ENCODE measurements at places on chromosomes 11 and 22.

- H3K4me1 ChIP-seq = peaks cover 1% of the 10 kb centered on the region
- H3K27ac ChIP-seq = no peak overlapping the region
These were observed 92.4 kb downstream of the PICALM start for GRCh38 chr11:85976525-85976924.

DNA sequence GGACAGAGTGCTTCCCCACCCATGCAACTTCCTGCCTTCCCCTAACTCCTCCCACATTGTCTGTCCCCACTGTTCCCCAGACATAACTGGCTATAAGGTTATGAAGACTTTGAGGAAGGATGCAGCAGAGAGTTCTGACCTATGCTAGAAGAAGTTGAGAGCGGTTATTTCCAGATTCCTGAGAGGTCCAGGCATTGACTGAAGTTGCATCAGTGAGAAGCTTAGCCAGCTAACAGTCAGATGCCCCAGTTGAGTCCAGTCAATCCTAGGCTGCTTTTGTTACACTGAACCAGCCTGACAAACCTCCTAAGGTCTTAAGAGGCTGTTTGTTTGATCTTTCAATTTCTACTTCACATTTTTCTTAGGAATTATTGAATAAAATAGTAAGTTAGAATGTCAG, 937.9 kb upstream of the CCDC90B start:
- H3K36me3 ChIP-seq = no peaks in the 10 kb centered on the region
- no peak overlapping the region for H3K4me3 ChIP-seq
- H3K27ac ChIP-seq = no peak overlapping the region
- H3K4me1 ChIP-seq = no peaks in the 10 kb centered on the region
- no peaks in the 10 kb centered on the region for H3K27me3 ChIP-seq

- no peaks in the 10 kb centered on the region for H3K27me3 ChIP-seq
- H3K27ac ChIP-seq = no peak overlapping the region
- no peak overlapping the region for H3K4me3 ChIP-seq
- H3K36me3 ChIP-seq = no peaks in the 10 kb centered on the region
- no peaks in the 10 kb centered on the region for H3K4me1 ChIP-seq
- DNase-seq = no peak
These were observed 462.4 kb upstream of the LRRC4C start for GRCh38 chr11:41921746-41922390.

GRCh38 chr11:116577956-116578355, 194.8 kb downstream of the BUD13 start:
- H3K27me3 ChIP-seq = peaks cover 68% of the 10 kb centered on the region
- no peaks in the 10 kb centered on the region for H3K36me3 ChIP-seq
- no peak overlapping the region for H3K27ac ChIP-seq
- H3K4me3 ChIP-seq = no peak overlapping the region
- peaks cover 2% of the 10 kb centered on the region for H3K4me1 ChIP-seq

GRCh38 chr11:118996926-118997626, 862 bp upstream of the CENATAC start:
- peak overlapping the region; percentile 53 for H3K27ac ChIP-seq
- peaks cover 7% of the 10 kb centered on the region for H3K36me3 ChIP-seq
- peaks cover 19% of the 10 kb centered on the region for H3K4me1 ChIP-seq
- H3K27me3 ChIP-seq = no peaks in the 10 kb centered on the region

DNA sequence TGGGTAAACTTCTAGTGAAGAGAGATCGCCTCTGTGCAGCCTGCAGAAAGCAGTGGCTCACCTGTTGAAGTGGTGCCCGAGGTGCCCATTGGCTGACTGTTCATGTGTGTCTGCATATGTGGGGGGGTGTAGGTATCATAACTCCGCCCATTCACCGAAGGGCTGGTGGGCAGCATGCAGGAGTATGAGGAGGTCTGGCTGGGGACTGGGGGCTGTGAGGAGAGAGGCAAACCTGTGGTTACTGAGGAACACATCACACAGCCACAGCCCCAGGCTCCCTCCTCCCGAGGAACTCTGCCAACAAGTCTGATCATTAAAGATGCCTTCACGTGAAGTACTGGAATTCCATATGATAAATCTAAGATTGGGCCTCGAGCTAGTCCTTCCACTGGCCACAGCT, 20.5 kb downstream of the PAX6 start:
- H3K27me3 ChIP-seq = peaks cover 55% of the 10 kb centered on the region
- H3K4me3 ChIP-seq = no peak overlapping the region
- no peaks in the 10 kb centered on the region for H3K36me3 ChIP-seq
- DNase-seq = no peak

- H3K27me3 ChIP-seq = peaks cover 3% of the 10 kb centered on the region
- H3K4me1 ChIP-seq = no peaks in the 10 kb centered on the region
- no peak overlapping the region for H3K4me3 ChIP-seq
- H3K36me3 ChIP-seq = no peaks in the 10 kb centered on the region
- no peak overlapping the region for H3K27ac ChIP-seq
These were observed 9.1 kb downstream of the CTSF start for GRCh38 chr11:66559142-66559865.

DNA sequence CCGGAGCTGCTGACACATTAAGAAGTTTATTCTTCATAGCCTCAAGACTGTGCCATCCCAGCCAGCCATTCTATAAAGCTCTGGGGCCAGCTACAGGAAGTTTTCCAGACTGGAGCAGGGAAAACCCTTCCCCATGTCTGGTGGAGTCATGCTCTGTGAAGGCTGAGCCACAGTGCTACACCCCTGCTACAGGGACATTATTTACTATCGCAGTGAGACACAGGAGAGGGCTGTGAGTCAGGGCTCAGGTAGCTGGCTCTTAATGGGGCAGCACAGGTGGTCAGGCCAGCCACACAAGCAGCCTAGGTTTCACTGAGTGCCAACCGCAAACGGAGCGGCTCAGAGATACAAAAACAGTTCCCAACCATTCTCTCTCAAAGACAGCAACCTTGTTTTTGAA, 12.1 kb downstream of the HPS4 start:
- H3K36me3 ChIP-seq = peaks cover 22% of the 10 kb centered on the region
- no peak for DNase-seq
- H3K4me1 ChIP-seq = no peaks in the 10 kb centered on the region
- H3K27ac ChIP-seq = no peak overlapping the region

DNA sequence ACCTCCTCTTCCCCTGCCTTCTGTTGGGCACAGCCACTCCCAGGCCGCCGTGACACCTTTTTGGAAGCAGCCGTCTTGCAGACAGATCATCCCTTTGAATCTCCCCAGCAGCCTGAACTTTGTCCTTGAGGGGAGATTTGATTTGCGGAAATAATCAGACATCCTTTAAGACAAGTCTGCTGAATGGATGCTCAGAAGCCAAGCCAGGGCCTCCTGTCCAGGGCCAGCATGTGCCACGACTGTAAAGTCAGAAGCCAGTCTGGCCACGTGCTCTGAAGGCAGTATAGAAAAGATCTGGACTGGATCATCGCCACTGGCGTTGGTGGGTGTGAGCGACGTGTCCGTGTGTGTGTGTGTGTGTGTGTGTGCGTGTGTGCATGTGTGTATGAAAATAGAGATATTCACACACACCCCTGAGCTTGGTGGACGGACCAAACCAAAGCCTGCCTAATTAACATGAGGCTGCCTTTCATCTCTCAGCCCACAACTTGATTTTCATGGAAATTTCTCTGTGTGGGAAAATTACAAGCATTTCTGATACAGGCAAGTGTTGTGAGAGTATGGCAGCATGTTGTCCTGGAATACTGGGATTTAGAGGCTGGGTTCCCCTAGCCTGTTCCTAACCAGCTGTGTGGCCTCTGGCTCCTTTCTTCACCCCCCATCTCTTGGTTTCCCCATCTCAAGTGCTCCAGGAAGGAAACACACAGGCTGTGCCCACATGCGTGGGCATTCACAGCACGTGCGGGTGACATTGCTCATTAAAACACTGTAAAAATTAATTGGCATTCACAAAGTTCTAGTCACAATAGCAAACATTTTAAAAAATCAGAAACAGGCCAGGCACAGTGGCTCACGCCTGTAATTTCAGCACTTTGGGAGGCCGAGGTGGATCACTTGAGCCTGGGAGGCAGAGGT, 61.8 kb upstream of the WNT7B start:
- DNase-seq = no peak
- H3K4me1 ChIP-seq = no peaks in the 10 kb centered on the region
- no peak overlapping the region for H3K4me3 ChIP-seq

GRCh38 chr11:47617417-47617809, 23.2 kb upstream of the C1QTNF4 start:
- peaks cover 6% of the 10 kb centered on the region for H3K36me3 ChIP-seq
- H3K27me3 ChIP-seq = no peaks in the 10 kb centered on the region
- H3K4me3 ChIP-seq = no peak overlapping the region
- H3K4me1 ChIP-seq = no peaks in the 10 kb centered on the region

DNA sequence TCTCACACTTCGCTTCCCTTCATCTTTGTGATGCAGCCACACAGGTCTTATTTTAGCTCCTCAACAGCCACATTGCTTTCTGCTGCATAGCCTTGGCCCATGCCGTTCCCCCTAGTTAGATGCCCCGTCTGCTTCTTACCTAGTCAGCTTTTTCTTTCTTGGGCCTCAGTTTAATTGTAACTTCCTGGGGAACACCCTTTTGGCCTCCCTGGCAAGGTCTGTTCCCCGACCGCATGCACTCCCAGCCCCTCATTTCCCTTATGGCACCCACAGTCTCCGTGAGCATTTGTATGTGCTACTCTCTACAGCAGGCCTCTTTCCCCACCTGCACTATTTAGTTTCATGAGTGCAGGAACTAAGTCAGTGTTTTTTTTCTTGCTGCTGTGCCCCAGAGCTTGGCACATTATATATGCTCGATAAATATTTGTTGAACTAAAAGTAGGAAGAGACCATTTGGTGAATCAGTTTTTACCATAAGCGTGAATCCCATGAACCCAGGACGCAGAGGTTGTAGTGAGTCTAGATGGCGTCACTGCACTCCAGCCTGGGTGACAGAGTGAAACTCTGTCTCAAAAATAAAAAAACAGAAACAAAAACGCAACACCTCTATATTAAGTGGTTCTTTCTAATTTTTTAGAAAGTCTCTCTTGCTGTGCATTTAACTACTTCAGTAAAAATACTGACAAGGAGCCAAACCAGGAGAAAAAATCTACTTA, 38.5 kb downstream of the TNRC6B start:
- H3K4me1 ChIP-seq = peaks cover 33% of the 10 kb centered on the region
- peak overlapping the region; percentile 33 for H3K27ac ChIP-seq
- no peak overlapping the region for H3K4me3 ChIP-seq

GRCh38 chr11:36407356-36407755, 102.7 kb downstream of the TRAF6 start:
- DNase-seq = no peak
- no peaks in the 10 kb centered on the region for H3K36me3 ChIP-seq
- no peak overlapping the region for H3K4me3 ChIP-seq
- no peak overlapping the region for H3K27ac ChIP-seq
- H3K27me3 ChIP-seq = peaks cover 5% of the 10 kb centered on the region
- H3K4me1 ChIP-seq = peaks cover 8% of the 10 kb centered on the region

- H3K27ac ChIP-seq = peak overlapping the region; percentile 53
- H3K36me3 ChIP-seq = peaks cover 8% of the 10 kb centered on the region
- H3K27me3 ChIP-seq = peaks cover 4% of the 10 kb centered on the region
These were observed 2.7 kb upstream of the SDF2L1 start for GRCh38 chr22:21639359-21639758.

- no peaks in the 10 kb centered on the region for H3K4me1 ChIP-seq
- DNase-seq = no peak
- no peak overlapping the region for H3K27ac ChIP-seq
- H3K36me3 ChIP-seq = no peaks in the 10 kb centered on the region
- no peak overlapping the region for H3K4me3 ChIP-seq
These were observed 37.6 kb upstream of the UBASH3B start for GRCh38 chr11:122617926-122618325.

DNA sequence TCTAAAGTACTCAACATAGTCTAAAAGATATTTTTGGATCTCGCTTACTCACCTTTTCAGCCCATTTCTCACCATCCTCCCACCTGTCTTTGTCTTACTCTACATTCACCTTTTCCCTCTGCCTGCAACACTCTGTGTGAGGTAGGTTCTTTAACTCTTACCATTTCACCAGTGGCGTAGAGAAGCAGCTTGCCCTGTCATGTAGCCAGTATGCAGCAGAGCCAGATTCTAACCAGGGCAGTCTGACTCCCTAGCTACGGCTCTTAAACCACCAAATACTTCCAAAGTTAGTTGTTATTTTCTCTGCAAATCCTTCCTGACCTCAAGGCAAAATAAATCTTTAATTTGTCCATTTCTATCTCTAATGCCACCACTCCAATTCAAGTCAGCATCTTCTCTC, 7.5 kb downstream of the ALG8 start:
- no peak for DNase-seq
- H3K4me3 ChIP-seq = no peak overlapping the region
- peaks cover 6% of the 10 kb centered on the region for H3K4me1 ChIP-seq
- H3K27ac ChIP-seq = no peak overlapping the region
- H3K27me3 ChIP-seq = no peaks in the 10 kb centered on the region

DNA sequence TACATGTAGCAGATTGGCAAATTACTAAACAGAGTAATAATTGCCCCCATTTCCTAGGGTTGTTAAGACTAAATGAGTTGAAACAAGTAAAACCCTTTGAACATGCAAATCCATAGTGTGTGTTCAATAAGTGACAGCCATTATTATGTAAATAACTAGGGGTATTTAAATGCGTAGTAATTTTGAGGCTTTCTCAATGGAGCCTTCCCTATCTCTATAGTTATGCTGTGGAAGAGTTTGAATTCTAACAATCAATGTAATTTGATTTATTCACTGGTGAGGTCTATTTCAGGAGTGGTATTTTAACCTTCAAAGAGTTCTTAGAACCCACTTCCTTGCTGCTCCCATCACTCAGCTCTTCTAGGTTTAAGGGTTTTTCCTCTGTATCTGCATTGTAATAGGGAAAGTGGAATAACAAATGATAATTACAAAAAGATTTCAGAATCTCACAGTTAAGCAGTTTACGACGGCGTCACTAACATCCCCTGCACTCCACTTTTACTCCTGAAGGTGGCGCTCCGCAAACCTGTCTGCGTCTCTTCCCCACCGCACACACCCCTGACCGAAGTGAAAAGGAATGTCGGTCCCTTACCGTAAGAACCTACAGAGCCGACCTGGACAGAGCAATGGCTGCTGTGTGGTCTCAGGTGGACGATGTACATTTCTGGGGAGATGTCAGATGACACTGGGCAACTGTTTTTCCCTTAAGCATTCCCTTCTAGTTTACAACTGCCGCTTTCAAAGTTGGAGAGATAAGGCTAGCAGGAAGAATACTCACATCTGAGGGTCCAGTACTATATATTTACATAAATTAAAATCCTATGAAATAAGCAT, 80.8 kb downstream of the ZC3H12C start:
- H3K27me3 ChIP-seq = peaks cover 11% of the 10 kb centered on the region
- H3K4me3 ChIP-seq = peak overlapping the region; percentile 16
- H3K27ac ChIP-seq = no peak overlapping the region
- no peaks in the 10 kb centered on the region for H3K36me3 ChIP-seq
- DNase-seq = peak; percentile 52

DNA sequence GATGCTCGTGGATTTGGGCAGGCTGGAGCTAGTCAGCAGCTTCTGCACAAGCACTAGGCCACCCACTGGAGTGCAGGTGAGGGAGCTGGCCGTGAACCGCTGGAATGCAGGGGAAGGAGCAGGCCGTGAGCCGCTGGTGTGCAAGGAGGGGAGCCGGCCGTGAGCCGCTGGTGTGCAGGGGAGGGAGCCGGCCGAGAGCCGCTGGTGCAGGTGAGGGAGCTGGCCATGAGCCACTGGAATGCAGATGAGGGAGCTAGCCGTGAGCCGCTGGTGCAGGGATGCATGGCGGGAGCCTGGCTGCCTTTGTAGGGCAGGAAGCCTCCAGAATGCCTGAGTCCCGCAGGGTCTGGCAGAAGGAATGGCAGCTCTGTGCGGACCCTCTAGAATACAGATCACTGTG, 4220.0 kb upstream of the OR11H1 start:
- no peak overlapping the region for H3K4me3 ChIP-seq
- H3K36me3 ChIP-seq = peaks cover 9% of the 10 kb centered on the region
- no peaks in the 10 kb centered on the region for H3K4me1 ChIP-seq

- DNase-seq = no peak
- H3K4me3 ChIP-seq = no peak overlapping the region
- no peaks in the 10 kb centered on the region for H3K36me3 ChIP-seq
- no peaks in the 10 kb centered on the region for H3K4me1 ChIP-seq
- no peak overlapping the region for H3K27ac ChIP-seq
These were observed 58.4 kb downstream of the JRKL start for GRCh38 chr11:96448225-96448624.

- no peak for DNase-seq
- no peaks in the 10 kb centered on the region for H3K27me3 ChIP-seq
- H3K4me1 ChIP-seq = peaks cover 58% of the 10 kb centered on the region
These were observed 48.0 kb downstream of the IGLL1 start for GRCh38 chr22:23531966-23532705.

Data from progenitor cell of endocrine pancreas (in vitro differentiated cells).